ENCODE measurements at places on chromosomes 16 and 17. TPM values are rescaled to one million over a fixed set of nuclear protein-coding genes. Genes with fewer than 3 reads are reported as not detected.

The LPCAT2 gene
- 0.15 TPM for polyA plus RNA-seq

The CYTH1 gene
- polyA plus RNA-seq = 255 TPM

The NPIPB9 gene
- polyA plus RNA-seq = 1.3 TPM

The ZFP90 gene
- 11.9 TPM for polyA plus RNA-seq

The C16orf96 gene
- polyA plus RNA-seq = 0.31 TPM

The DNAH17 gene
- 0.04 TPM for polyA plus RNA-seq

All from B cell (primary cell).